ENCODE measurements at places on chromosomes 1 and 21. TPM values are rescaled to one million over a fixed set of nuclear protein-coding genes. Genes with fewer than 3 reads are reported as not detected.

GRCh38 chr1:54804471-54805132 lies 3.5 kb upstream of the TTC22 start:
- no peak for DNase-seq

DNA sequence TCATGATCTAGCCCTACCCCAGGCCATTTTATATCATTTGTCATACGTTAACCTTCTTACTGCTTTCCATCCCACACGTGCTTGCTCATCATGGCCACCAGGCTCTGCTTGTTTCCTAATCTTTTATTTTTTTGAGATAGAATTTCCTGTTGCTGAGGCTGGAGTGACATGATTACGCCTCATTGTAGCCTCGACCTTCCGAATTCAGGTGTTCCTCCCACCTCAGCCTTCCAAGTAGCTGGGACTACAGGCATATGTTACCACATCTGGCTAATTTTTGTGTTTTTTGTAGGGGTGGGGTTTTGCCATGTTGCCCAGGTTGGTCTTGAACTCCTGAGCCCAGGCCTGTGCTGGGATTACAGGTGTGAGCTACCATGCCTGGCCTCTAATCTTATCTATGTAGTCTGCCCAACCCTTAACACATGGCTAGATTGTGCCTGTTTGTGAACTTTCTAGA lies 3.3 kb downstream of the UAP1 start:
- no peak for DNase-seq

Gene LAX1
- total RNA-seq: not detected

Gene ZNF697
- total RNA-seq: 1.7 TPM
